CD4-positive, CD25-positive, alpha-beta regulatory T cell (primary cell): ENCODE measurements at places on chromosomes 3 and 15. TPM values are rescaled to one million over a fixed set of nuclear protein-coding genes. Genes with fewer than 3 reads are reported as not detected.

DNA sequence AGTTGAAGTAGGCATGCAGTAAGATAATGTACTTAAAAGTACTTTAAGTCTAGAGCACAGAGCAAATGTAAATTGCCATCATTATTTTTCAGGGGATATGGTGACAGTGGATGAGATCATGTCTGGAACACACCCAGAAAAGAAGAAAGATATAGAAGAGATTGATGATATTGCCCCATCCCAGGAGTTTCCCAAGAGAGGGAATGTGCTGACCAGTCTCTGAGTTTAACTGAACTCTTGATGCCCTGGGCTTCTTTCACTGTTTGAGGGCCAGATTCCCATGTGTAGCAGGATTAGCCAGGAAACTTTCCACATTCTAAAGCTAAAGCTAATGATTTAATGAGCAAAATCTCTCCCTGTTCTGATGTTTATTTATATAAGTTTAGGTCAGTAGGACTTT lies 366.8 kb upstream of the UMPS start:
- no peak for DNase-seq

The CACNA2D2 gene
- 1.2 TPM for total RNA-seq

DNA sequence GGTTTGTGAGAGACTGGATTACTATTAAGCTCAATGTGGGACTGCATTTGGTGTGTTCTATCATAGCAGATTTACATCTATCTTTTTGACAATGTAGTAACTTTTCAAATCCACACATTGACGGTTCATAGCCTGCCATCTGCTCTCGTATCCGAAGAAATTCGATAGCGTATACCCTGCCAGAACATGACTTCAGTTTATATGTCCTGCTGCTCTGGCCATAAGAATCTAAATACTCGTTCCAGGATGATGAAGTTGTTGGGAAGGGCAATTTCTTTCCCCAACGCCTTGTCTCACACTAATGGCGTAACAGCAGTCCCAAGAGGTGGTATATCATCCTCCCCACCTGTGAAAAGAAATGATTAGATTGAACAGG lies 180.0 kb downstream of the LSAMP start:
- no peak for DNase-seq

- DNase-seq, result no peak
Measured at GRCh38 chr15:34304613-34305012, 33.0 kb downstream of the SLC12A6 start.

GRCh38 chr3:12643010-12643380 lies 20.9 kb downstream of the RAF1 start:
- no peak for DNase-seq

GRCh38 chr3:51982838-51983577 lies at the start of gene ACY1:
ACY1 (plus strand) TSS chr3:51983535; CDS start chr3:51984065, 530 bp downstream.
- peak; percentile 82 for DNase-seq

GRCh38 chr3:185460719-185461350 lies 38.0 kb downstream of the TMEM41A start:
- peak; percentile 26 for DNase-seq

DNA sequence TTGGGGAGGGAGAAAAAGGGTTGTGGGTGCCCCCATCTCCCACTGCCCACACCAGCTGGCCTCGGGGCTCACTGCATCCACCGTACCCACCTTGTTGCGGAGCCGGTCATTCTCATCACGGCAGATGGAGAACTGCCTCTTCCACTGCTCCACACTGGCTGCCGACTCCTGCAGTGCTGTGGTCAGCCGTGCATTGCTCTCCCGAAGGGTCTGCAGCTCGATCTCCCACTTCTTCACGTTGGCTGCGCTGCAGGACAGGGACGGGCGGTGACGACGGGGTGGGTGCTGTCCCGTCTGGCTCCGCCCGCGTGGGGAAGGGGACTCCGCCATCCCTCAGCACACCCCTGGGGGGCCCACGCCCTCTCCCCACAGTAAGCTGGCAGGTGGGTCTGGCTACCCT lies 45.1 kb downstream of the WHAMM start:
- no peak for DNase-seq

DNA sequence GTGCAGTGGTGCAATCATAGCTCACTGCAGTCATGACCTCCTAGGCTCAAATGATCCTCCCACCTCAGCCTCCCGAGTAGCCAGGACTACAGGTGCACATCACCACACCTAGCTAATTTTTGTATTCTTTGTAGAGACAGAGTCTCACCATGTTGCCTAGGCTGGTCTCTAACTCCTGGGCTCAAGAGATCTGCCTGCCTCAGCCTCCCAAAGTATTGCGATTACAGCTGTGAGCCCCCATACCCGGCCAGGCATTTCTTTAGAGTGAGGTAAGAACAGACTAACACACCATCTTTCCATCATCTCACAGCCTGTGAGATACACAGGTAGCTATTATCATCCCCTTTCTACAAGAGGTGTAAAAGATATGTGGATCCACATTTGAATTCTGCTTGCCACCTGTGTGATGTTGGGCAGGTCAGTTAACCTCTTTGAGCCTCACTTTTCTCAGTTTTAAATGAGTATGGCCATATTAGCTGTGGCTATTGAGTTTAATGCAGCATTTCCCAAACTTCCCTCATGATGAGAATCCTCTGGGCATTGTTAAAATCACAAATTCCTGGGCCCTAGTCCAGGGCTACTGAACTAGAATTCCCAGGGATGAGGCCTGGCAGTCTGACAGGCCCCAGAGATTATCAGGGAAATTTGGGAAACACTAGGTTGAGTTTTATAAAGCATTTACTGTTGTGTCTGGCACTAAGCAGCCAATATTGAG lies 46.0 kb downstream of the ANP32A start:
- DNase-seq, result no peak

The ANP32A gene
- 89.4 TPM for total RNA-seq

The C3orf33 gene
- total RNA-seq, result 0.74 TPM

DNA sequence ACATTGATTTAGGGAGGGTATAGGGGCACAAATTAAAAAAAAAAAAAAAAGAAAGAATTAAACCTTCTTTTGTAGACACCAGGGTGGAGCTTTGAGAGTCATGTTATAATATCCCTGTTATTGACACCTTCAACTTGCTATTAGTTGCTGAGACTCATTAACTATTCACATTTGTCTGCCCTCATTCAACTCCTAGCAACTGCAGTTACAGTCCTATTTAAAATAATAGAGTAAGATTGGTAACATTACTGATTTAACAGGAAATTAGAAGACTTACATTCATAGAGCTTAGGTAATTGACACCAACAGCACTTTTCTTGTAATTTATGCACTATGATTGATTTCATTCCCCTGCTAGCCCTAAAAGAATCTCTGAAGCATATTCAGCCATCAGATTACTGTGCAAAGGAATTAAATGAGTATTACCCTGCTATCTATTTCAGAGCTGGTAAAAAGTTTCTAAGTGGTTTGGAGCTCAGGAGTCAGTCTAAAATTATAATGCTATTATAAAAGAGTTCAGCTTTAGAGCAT lies 148.8 kb upstream of the TBL1XR1 start:
- no peak for DNase-seq

DNA sequence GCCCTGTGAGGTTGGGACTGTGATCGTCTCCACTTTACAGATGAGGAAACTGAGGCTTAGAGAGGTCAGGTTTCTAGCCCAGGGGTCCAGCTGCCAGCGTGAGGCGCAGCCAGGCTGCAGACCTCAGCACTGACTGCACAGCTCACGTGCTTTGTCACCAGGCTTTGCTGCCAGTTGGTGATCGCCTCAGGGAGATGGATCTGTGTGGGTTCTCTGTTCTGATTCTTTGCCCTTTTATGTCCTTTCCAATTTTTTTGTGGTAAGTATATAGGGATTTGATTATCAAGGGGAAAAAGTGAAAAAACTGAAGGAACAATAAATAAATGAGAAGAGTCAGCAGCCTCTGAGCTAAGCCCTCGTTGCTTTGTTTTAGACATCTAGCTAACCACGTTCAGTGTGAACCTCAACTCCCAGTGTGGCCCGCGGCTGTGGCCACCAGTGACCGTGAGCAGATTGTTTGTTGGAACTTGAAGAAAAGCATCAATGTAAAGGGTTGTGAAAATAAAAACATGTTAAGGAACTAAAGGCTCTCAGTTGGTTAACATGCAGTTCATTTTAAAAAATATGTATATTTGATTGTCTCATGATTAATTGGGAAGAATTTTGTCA lies 117.6 kb downstream of the PDE8A start:
- no peak for DNase-seq

GRCh38 chr3:103440539-103441203 lies 1005.9 kb downstream of the ZPLD1 start:
- DNase-seq, result no peak

The GPR62 gene
- total RNA-seq, result not detected

- no peak for DNase-seq
Measured at GRCh38 chr3:140206196-140207040, 271.4 kb downstream of the CLSTN2 start.

The CASR gene
- total RNA-seq, result not detected

- no peak for DNase-seq
Measured at GRCh38 chr3:156761713-156762451, 64.3 kb upstream of the LEKR1 start.

The NPAP1 gene
- total RNA-seq, result not detected

The SH3GL3 gene
- total RNA-seq, result not detected

DNA sequence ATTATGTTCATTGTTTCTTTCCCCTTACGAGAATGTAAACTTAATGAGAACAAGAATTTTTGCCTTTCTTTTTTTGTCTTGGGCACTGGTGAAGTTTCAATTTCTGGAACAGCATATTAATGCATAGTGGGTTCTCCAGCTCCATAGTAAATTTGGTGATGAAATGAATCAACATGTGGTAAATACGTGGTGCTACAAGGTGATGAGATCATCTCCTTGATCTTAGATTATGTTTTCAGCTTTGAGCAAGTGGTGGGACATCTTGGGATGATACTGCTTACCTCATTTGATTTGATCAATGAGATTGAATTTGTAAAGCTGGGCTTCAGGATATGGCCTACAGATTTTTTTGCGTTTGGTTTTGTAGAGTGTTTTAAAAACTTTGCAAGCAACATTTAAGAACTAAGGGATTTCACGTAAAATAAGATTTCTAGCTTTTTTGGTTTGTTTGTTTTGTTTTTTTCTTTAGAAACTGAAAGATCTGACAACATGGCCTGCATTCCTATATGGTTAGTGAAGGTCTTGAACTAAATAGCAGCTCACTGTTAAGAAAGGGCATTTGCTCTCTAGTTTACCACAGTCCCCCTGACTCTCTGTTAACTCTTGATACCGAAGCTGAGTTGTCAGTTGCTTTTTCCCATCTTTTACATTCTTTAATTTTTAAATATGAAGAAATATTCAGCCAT lies 45.6 kb downstream of the FNDC3B start:
- DNase-seq, result no peak

DNA sequence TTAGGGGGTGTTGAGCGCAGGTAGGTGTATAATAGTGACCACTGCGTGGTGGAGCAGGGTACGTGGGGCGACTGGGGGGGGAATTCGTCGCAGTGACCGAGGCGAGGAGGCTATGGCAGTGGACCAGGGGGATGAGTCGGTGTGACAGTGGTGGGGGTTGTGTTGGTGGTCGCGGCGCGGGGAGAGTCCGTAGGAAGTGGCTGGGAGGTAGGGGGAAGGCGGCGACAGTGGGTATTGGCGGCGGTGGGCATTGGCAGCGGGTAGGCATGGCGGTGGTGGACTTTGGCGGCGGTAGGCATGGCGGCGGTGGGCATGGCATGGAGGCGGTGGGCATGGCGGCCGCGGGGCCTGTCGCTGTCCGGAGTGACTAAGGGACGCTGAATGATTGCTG lies 739 bp downstream of the SNRPN start:
- DNase-seq, result peak; percentile 1

The LRRC31 gene
- total RNA-seq, result not detected

- no peak for DNase-seq
Measured at GRCh38 chr3:131729643-131730017, 226.9 kb upstream of the MRPL3 start.

GRCh38 chr3:124586126-124587052 lies 143.9 kb upstream of the UMPS start:
- DNase-seq, result no peak

- DNase-seq, result no peak
Measured at GRCh38 chr3:154236331-154236730, 88.0 kb downstream of the DHX36 start.

The SERINC4 gene
- total RNA-seq, result not detected

The FGD5 gene
- total RNA-seq, result 0.79 TPM

DNA sequence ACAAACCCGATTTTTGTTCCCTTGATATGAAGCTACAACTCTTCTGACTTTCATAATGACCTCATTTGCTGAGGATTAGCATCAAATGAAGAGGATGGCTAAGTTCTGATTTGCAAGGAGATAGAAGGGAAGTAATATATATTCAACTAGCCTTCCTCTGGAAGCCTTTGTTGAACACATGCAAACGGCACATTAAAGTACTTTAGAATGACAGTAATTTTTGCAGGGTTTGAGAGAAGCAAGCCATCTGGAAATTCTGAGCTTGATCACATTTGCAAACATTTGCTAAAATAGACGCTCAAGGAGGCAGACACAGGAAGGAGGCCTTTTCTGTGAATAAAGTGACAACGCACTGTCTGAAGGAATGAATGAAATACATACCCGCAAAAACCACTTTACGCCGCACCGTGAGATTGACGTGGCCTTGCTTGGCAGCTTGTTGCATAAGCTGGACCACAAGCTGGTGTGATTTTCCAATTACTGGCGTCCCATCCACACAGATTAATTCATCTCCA lies 657.2 kb downstream of the MAGI1 start:
- no peak for DNase-seq

The IL1RAP gene
- total RNA-seq, result 20.2 TPM

The CCR3 gene
- total RNA-seq, result 6.0 TPM

The ZKSCAN7 gene
- total RNA-seq, result 1.2 TPM

GRCh38 chr3:97515076-97515475 lies 249.5 kb upstream of the ARL6 start:
- DNase-seq, result no peak

DNA sequence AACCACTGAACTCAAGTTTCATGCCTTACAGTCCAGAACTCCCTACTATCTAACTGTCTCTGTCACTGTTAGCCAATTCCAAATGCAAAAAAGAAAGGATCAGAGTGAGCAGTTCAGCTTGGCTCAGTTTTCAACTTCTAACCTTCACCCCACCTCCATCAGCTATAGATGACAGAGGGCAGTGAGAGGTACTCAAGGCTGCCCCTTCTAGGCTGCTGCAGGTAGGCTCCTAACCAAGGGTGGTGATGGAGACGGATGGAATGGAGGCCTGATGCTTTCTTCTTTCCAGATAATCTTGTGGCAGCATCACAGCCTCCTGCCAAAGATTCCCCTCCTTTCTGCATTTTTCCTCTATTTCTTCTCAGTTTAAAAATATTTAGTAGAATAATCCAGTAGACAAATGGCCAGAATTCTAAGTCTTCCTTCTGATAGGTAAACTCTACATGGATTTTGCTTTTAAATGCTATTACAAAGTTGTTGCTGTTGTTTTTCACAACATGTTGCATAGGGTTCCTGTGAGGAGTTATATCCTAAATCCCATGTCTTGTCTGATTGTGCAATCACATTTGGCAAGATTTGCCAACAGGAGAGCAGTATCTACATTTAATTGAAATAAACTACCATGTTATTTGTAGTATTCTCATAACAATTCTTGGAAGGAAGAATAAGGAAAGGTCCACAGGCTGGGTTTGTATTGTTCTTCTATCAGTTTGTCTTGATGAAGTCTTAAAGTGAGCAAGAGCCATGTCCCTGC lies 301.6 kb upstream of the TRIM42 start:
- no peak for DNase-seq

GRCh38 chr3:122255757-122256439 lies 69.2 kb upstream of the CSTA start:
- no peak for DNase-seq
